Body of pancreas (tissue), 4 donors: ENCODE measurements at places on chromosomes 1 and 21.

DNA sequence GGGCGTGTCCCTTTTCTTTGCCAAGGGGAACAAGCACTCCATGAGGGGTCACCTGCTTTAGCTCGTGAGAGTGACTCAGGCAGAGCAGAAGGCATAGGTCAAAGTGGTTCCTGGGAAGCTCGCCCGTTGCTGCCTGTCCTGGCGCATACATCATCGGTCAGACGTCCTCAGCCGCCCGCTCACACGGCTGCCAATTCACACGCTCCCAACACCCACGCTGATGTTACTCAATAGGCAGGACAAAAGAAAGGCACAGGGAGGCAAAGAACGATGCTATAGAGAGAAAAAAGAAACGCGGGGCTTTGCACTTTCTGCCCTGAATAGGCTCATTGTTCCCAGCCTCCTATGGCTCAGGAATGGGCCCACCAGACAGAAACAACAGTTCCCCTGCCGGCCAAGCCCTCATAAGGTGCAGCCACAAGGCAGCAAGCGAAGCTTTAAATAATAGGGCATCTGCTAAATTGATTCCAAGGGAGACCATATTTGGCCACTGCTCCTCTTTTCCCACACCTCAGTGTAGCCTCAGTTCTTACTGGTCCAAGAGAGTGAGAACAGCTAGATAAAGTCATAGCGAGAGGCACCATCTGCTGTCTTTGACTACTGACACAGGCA lies 38.7 kb downstream of the VTCN1 start:
- peak; percentile 95 for DNase-seq

GRCh38 chr1:244280859-244281258 lies 170.8 kb downstream of the ADSS2 start:
- DNase-seq, result no peak

DNA sequence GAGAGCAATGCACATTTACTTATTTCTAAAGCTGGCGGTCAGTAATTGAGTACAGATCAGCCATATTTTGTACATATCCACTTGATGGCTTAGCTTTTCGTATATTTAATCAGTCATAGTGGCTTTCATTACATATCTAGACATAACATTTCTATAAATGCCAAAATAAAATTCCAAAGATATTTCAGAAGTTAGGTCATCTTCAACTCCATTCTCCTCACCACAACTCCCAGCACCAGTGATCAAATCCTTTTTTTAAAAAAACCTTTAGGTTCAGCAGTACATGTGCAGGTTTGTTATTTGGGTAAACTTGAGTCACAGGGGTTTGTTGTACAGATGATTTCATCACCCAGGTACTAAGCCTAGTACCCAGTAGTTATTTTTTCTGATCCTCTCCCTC lies 53.9 kb upstream of the GNG4 start:
- no peak for DNase-seq

DNA sequence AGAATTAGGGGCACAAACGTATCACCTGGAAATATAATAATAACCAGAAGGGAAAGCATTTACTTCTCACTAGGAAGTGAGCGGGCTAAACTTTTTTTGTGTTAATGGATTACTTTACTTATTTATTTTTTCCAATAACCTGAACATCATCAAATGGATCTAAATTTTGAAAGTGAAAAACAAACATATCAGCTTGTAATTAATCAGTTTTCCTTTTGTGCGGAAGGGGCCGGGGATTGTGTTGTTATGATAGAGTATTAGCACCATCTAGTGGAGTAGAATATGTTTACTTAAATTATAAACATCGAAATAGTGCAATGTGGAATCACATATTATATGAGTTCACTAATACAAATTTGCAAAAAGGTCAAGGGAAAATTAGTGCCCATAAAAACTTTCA lies 9.0 kb downstream of the CFH start:
- DNase-seq, result peak; percentile 31

DNA sequence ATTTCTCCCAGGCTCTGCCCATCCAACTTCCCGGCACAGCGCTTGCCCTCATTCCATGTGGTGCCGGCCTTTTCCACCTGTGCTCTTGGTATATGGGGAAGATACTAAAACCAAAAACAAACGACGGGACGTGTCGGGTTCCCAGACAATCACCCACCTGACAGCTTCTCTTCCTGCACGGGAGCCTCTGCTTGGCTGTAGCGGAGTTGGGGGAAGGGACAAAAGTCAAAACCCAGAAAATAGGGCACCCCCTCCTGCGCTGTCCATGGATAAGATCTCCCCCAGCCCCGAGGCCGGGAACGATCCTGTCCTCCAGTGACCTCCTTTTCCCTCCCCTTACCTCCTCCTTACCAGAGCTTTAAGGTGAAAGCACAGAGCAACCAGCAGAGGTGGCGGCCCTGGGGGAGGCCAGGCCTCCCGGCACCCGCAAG lies 640 bp downstream of the JTB start:
- DNase-seq, result no peak

- no peak for DNase-seq
Measured at GRCh38 chr1:85049735-85050166, 1.5 kb upstream of the MCOLN3 start.
